NCI-H446 treated with DMSO at 0.1 percent for 48 hours (cell line): ENCODE measurements at places on chromosomes 13 and 19.

DNA sequence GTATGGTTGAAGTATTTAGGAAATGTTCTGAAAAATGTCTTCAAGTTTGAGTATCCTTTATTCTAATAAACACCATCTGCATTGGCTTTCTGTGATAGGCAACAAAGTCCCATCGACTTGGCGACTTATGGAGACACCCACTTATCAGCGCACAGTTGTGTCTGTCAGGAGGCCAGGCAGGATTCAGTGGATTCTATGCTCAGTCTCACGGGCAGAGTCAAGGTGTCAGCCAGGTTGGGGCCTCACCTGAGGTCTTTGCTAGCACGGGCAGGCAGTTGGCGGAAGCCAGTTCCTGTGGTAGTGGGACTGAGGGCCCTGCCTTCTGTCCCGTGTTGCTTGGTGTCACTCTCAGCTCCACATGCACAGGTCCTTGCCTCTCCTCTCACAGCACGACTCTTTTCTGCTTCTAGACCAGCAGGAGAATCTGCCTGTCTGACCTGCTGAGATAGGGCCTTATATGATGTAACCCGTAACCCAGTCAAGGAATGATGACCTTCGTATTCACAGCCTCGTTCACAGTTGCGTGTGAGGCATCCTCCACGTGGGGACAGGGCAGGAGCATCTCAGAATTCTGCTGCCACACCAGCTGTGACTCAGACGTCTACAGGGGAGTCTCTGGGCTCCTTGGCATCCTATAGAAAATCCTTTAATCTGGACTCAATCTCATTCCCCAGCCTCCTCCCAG lies 10.0 kb downstream of the CUL4A start:
- no peak for DNase-seq

DNA sequence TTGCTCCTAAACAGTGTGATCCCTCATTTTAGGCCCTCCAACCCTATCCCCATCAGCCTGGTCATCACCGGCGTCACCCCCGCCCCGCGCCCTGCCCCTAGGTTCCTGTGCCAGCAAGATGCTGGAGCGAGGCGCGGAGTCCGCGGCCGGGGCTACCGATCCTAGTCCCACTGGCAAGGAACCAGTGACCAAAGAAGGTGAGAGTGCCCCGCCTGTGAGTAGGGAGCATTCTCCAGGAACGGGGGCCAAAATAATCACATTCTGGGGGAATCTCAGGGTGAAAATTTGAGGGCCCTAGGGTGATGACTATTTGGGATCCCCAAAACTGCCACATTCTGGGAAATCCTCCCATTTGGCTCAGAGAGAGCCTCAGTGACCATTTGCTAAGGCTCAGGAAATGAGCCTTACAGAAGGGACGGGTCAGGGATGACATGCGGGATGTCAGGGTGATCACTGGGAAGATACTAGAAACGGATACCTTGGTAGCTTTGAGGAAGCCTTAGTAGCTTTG lies 1.4 kb downstream of the ZNF575 start:
- no peak for DNase-seq

DNA sequence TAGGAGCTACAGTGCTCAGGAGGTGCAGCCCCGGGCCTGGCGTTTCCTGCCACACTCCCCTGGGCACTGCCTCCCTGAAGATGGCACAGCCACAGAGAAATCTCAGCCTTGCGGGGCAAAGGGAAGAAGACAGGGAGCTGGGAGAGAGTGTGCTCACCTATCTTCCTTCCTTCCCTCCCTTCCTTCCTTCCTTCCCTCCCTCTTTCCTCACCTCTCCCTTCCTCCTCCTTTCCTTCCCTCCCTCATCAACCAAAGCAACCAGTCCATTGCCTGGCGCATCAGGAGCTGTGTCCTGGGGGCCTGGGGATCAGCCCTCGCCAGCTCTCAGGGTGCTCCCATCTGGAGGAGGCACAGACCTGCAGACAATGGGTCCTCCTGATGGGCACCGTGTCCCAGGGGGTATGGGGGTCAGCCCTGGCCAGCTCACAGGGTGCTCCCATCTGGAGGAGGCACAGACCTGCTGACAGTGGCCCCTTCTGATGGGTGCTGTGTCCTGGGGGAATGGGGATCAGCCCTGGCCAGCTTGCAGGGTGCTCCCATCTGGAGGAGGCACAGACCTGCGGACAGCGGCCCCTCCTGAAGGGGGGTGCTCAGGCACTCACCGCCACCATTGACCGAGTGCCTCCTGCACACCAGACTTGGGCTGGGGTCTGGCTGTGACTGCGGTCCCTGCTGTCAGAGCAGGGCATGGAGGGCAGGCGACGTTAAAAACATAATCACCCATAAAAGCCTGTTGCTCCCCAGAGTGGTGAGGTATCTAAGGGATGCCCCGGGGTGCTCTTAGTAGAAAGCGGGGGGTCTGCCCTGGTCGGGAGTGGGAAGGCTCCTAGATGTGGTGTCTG lies 120.2 kb downstream of the URI1 start:
- no peak for DNase-seq

GRCh38 chr19:2550431-2551171 lies 74.7 kb downstream of the GADD45B start:
- peak; percentile 20 for DNase-seq

- no peak for DNase-seq
Observed at GRCh38 chr19:49642492-49643035, 555 bp downstream of the SCAF1 start.

GRCh38 chr13:113304121-113304520 lies 7.1 kb downstream of the LAMP1 start:
- DNase-seq = no peak

- no peak for DNase-seq
Observed at GRCh38 chr13:20654156-20654555, 49.3 kb upstream of the IL17D start.

DNA sequence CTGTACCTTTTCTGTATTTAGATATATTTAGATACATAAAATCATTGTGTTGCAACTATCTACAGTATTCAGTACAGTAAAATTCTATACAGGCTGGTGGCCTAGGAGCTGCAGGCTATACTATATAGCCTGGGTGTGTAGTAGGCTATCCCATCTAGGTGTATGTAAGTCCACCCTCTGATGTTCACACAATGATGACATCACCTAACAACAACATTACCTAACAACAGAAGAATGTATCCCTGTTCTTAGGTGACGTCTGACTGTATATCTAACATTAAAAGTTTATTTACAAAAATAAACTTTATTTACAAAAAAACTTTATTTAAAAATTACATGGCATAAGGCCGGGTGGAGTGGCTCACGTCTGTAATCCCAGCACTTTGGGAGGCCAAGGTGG lies 28.3 kb upstream of the ZFP30 start:
- DNase-seq = no peak

DNA sequence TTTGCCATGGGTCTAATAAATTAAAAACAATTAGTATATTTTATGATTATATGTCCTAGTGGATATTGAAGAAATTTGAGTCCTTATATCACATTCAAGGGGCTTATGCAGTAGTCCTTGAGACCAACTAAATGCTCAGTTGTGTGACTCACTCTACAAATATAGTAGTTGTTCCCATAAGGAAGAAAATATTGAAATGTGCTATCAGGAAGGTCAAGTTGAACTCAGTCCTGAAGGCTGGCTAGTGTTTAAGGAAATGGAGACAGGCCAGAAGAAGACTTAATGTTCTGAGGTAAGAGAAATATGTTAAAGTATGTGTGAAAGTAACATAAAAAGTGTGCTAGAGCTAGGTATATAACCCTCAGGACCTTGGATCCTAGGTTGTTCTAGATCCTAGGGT lies 766.1 kb upstream of the GPC6 start:
- DNase-seq = no peak

DNA sequence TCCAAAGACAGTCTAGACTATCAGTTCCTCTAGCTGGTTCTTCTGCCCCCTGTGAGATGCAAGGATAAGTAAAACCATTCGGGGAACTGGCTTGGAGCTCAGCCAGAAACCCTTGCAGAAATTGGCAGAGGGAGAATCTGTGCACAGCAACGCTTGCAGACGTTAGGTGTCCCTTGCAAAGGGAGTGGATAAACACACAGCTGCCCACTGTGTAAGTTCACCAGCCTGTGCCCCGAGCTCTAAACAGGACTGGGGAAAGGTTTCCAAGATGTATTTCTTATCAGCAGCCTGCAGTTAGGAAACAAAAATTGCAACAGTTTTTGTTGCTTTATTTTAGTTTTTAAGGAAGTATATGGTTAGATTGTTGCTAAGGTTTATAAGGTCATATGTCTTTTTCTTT lies 19.0 kb upstream of the ADGRE1 start:
- DNase-seq = no peak

DNA sequence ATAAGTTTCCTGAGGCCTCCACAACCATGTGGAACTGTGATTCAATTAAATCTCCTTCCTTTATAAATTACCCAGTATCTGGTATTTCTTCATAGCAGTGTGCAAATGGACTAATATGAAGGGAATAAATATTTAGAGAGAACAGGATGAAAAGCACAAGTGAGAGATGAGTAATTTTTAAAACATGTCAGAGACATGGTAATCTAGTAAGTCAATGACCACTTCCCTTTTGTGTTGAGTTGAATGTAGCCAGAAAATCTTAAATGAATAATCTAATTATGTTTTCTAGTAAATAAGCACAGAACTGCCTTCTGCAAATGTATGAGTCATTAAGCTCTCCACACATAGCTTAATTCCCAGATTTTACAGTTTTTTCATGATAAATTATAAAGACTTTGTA lies 524.1 kb upstream of the SLITRK5 start:
- no peak for DNase-seq

- no peak for DNase-seq
Observed at GRCh38 chr13:26680123-26680450, 80.5 kb downstream of the GPR12 start.

- no peak for DNase-seq
Observed at GRCh38 chr19:1206150-1206863, 729 bp downstream of the STK11 start.

DNA sequence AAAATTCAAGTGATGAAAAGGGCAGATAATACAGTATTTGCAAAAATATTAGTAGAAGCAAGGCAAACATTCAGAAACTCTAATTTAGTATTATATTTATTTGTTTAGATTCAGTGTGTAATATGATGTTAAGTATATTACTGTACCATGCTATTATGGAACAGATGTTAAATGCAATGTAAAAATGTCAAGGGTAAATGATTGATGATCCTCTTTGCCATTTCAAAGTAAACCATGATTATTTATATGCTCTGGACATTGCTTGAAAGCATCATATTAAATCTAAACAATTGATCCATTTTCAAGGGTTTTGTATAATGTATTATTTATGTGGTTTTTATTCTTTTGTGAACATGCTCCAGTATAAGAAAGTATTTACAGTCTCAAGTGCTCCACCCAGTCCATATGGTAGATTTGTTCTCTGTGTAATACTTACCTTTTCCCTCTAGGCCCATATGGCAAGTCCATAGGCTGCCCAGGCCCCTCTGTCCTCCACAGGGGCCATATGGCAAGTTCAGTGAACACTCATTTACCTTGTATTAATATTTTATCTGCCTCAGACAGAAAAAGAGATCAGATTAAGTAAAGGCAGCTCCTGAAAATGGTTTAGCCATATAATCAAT lies 353.5 kb downstream of the DACH1 start:
- DNase-seq = peak; percentile 27

DNA sequence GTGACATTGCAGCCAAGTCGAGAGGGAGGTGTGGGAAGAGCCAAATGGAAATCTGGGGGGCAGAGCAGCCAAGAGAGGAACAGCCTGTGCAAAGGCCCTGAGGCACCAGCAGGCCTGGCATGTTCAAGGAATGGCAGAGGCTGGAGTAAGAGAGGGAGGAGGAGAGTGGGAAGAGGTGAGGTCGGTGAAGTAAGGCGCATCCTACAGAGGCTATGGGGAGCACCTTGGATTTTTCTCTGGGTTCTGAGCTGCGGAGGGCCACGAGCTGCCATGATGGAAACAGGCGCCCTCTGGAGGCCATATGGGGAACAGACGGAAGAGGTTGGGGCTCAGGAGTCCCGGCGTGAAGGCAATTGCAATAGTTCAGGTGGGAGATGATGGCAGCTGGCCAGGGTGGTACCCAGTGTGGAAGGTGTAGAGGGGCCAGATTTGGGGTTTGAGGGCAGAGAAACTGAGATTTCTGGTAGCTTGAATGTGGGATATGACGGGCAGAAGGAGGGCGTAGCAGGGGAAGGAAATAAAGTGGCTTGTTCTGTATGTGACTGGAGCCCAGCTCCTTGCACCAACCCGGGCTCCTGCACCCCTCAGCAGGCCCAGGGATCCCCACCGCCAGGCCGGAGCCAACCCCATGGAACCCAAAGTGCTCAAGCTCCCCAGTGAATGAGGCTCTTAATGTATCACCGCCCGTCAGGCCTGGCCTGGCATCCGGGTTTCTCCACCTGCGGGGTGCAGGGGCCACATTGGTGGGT lies 20.5 kb upstream of the STRN4 start:
- no peak for DNase-seq

DNA sequence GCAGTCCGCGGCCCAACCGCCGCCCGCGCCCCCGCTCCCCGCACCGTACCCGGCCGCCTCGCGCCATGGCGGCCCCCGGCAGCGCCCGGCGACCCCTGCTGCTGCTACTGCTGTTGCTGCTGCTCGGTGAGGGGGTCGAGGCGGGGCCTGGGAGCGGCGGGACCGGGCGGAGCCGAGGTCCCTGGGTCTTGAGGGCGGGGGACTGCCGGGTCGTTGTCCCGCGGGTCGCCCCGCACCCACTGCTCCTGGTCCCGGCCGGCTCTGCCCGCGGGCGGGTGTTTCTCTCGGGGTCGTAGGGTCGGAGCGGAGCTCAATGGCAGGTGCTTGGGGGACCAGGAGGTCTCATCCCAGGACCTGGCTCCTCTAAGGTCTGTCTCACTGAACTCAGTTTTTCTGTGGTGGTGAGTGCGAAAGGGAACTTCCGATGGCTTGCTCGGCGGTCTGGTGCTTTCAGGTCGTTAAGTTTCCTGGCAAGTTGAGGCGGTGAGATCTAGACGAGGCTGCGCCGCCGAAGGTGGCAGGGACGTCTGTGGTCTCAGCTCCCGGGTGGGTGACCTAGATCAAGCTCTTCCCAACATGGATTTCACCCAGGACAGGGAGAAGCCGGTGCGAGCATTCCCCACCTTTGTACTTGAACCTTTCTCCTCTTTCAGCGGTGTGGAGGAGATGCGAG lies 467 bp downstream of the LAMP1 start:
- no peak for DNase-seq
